ENCODE measurements at places on chromosomes 2 and 18. TPM values are rescaled to one million over a fixed set of nuclear protein-coding genes. Genes with fewer than 3 reads are reported as not detected.

Gene GDF7
- total RNA-seq: 0.03 TPM

Gene DPP4
- 0.76 TPM for total RNA-seq

Gene SMYD1
- total RNA-seq: not detected

Gene PARD3B
- 1.2 TPM for total RNA-seq

Gene GCG
- not detected for total RNA-seq

Gene SULT1C2
- 1.3 TPM for total RNA-seq

Gene QPCT
- total RNA-seq: 17.5 TPM

Gene SNORC
- total RNA-seq: 9.3 TPM

Gene FIGN
- total RNA-seq: 2.1 TPM

Gene SCN3A
- 0.04 TPM for total RNA-seq

Gene NEU4
- total RNA-seq: 0.33 TPM

Gene C1QL2
- 0.18 TPM for total RNA-seq

Gene ASPRV1
- total RNA-seq: 0.37 TPM

Gene DYSF
- 0.81 TPM for total RNA-seq

Gene FKBP1B
- total RNA-seq: 9.4 TPM

Gene DSC2
- total RNA-seq: 1.5 TPM

Gene PKP4
- total RNA-seq: 29.0 TPM

Gene CRACDL
- total RNA-seq: 0.54 TPM

Gene FEV
- not detected for total RNA-seq

Gene FSIP2
- not detected for total RNA-seq

Gene GALR1
- not detected for total RNA-seq

Gene BIN1
- 32.8 TPM for total RNA-seq

Gene CNTNAP5
- not detected for total RNA-seq

Gene OSR1
- 4.6 TPM for total RNA-seq

Gene ZCCHC2
- total RNA-seq: 9.5 TPM

Gene ZNF804A
- not detected for total RNA-seq

Gene MTLN
- total RNA-seq: 131 TPM

Gene IL37
- not detected for total RNA-seq

Gene NTSR2
- not detected for total RNA-seq

Gene TM4SF20
- 10.7 TPM for total RNA-seq

Gene ASXL3
- total RNA-seq: not detected

Gene SPP2
- total RNA-seq: not detected

Gene PPP1R1C
- total RNA-seq: 1.8 TPM

Gene TUBA4A
- 378 TPM for total RNA-seq

Gene HADHA
- 128 TPM for total RNA-seq

Measured in A549 treated with CpdA at 1 μM for 4 hours (cell line).